ENCODE measurements at places on chromosomes 12 and 14.

GRCh38 chr14:39430762-39431415, 1.3 kb downstream of the FBXO33 start:
- no peak for DNase-seq

DNA sequence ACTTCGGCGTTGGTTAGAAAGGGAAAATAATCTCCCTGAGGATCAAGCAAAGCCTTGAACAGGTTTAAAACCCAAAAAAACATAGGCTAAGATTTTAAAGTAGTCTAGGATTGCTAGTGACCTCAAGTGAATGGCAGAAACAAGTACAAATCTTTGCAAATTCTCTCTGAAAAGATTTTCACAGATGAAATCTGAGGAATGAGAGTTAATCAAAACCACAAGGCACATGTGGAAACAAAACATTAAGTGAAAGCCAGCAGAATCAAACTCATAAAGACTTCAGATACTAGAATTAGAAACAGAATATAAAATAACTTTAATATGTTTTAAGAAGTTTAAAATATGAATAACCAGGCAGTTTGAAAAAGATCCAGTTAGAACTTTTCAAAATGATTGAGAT, 52.2 kb upstream of the CFL2 start:
- DNase-seq, result no peak

DNA sequence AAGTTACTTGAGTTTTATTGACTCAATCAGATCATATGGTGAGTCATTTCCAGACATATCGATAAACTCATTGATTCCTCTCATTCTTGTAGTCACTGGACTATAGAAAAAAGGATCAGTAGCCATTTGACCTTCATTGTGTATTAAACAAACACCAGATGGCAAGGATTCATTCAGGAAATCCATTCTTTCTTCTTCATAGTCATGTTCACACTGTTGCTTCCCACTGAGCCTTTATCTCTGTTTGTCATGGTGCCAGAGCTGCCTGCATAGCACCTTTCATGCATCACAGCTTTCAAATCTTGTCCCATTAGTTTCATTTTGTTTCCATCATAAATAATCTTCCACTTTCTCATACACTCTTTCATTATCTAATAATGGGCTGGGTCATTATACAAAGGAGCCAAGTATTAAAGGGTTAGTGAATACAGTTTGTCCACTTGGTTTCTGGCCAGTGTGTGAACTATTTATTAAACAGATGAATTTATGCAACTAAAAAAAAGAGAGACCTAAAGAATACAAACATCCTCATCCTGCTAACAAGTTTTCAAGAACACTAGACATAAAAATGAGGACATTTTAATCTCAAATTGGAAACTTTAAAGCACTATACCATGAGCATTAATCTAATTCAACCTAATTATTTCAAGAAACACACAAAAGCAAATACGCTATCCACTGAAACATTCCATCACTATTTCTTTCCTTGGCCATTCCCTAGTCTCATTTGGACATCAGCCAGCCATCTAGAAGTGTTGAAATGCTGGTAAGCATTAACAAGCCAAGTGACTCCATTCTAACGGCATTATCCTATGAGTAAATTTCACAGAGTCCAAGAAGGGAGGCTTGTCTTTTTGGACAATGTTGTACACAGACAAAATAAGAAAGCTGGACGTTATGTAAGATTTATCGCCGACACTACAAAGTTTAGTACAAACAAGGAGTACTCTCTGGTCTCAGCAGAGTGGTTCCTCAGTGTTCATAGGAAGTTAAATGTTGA, 476.5 kb downstream of the FOXG1 start:
- DNase-seq, result no peak

DNA sequence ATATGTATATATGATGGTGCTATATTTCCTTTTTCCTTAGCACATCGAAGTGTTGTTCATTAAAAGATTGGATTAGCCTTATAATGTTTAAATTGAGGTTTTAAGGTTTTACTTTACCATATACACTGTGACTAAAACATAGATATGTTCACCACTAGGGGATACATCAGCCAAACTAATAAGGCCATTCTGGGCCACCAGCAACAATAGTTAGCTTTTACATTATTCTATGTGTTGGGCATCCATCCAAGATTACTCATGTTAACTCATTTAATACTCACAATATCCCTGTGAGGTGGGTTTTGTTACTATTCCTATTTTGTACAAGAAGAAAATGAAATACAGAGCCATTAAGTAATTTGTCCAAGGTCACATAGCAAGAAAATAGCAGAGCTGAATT, 202.6 kb upstream of the AVPR1A start:
- no peak for DNase-seq
